ENCODE measurements at places on chromosomes 7 and 10. TPM values are rescaled to one million over a fixed set of nuclear protein-coding genes. Genes with fewer than 3 reads are reported as not detected.

Gene SAP25
- total RNA-seq: 5.8 TPM

Gene TMEM225B
- not detected for total RNA-seq

Gene LIPN
- total RNA-seq: not detected

DNA sequence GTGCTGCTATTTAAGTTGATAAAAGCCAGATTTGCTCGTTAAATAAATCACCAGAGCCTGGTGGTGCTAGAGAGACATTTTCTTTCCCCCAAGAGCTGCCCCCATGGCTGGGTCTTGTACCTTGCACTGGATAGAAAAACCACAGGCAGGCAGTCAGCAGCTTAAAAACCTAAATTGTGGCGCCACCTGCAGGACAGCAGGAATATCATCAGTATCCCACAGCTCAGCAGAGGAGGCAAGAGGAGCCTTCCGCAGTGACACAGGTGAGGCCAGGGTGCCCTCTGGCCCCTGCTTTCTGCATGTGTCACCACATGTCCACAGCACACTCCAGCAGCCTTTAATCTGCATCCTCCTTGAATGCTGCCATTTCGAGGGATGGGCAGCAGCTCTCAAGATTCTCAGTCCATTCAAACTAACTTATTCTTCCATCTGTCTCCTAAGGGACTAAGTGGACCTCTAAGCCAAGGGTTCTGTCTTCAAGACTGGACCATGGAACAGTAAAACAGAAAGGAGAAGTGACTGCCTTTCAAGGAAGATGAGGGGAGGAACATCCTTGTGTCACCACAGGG, 4.5 kb upstream of the PLXNA4 start:
- H3K27ac ChIP-seq: no peak overlapping the region
- peak; percentile 86 for DNase-seq
- H3K36me3 ChIP-seq: no peaks in the 10 kb centered on the region
- peaks cover 26% of the 10 kb centered on the region for H3K27me3 ChIP-seq
- H3K4me1 ChIP-seq: peaks cover 9% of the 10 kb centered on the region

Gene MTG1
- 57.8 TPM for total RNA-seq

DNA sequence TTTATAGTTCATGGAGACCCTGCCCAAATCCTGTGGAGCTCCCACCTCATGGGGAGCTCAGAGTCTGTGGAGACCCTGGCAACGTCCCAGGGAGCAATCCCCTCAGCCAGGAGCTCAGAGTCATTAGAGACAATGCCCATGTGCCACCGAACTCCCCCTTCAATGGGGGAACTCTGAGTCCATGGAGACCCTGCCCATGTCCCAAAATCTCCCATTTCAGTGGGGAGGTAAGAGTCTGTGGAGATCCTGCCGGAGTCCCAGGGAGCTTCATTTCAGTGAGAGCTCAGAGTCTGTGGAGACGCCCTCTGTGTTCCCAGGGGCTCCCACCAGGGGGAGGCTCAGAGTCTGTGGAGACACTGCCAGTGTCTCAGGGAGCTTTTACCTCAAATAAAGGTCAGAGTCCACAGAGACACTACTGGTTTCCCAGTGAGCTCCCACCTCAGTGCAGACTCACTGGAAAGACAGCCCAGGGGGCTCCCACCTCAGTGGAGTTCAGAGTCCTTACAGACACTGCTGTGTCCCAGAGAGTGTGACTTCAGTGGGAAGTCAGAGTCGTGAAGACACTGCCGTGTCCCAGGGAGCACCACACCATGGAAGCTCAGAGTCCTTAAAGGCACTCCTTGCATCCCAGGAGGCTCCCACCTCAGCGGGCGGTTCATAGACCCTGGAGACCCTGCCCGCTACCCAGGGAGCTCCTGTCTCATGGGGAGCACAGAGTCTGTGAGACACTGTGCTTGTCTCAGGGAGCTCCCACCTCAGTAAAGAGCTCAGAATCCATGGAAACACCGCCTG, 5.0 kb downstream of the MYO1G start:
- H3K27ac ChIP-seq: no peak overlapping the region
- H3K27me3 ChIP-seq: no peaks in the 10 kb centered on the region
- no peak overlapping the region for H3K4me3 ChIP-seq
- DNase-seq: no peak
- no peaks in the 10 kb centered on the region for H3K4me1 ChIP-seq

Gene CCT6A
- 272 TPM for total RNA-seq

DNA sequence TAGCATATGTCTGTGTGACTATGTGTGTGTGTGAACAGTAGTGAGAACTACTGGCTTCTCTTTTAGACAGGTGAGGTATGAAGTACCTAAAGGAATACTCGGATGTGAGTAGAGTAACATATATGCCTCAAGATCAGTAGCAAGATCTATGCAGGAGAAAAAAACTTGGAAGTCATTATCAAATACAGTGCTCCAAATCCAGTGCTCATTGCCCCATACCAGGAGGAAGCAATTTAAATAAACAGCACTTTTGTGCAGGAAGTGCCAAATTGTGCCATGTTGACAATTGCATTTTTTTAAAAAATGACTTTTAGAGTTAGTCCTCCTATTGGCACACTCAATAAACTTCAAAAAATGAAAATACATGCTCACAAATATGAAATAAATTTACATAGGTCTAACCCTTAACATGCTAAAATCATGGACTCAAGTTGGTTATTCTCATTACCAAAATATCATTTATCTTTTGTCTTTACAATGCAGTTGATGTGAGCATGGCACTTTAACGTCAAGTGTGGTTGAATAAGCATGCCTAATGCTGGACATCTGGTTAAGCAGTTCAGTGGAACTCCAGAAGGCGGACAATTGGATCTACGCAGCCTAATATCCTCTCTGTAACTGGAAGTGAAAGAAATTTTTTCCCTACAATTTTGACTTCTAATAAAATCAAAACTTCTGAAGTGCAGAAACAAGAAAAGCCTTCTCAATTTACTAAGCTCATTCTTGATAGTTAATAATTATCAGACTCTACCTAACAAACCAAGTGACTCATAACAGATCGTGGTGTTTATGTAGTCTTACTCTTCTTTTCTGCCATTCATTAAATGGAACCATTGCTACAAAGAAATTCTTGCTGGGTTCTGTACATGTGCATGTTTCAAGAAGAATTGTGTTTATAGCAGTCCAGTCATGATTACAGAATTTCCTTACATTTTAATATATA, 195.2 kb downstream of the MDFIC start:
- no peak for DNase-seq

- no peaks in the 10 kb centered on the region for H3K4me1 ChIP-seq
- no peak overlapping the region for H3K27ac ChIP-seq
- H3K27me3 ChIP-seq: no peaks in the 10 kb centered on the region
- H3K4me3 ChIP-seq: no peak overlapping the region
- H3K36me3 ChIP-seq: no peaks in the 10 kb centered on the region
- no peak for DNase-seq
Observed at GRCh38 chr7:150481186-150481920, 30.9 kb downstream of the GIMAP8 start.

Gene HOXA5
- total RNA-seq: not detected

Gene OPN1SW
- total RNA-seq: not detected

- H3K4me1 ChIP-seq: no peaks in the 10 kb centered on the region
- DNase-seq: peak; percentile 82
- peak overlapping the region; percentile 79 for H3K4me3 ChIP-seq
- no peaks in the 10 kb centered on the region for H3K36me3 ChIP-seq
Observed at GRCh38 chr7:99997545-99998137, 17.8 kb upstream of the ZKSCAN1 start.

GRCh38 chr7:69789563-69789962, 191.3 kb downstream of the AUTS2 start:
- H3K4me3 ChIP-seq: no peak overlapping the region
- H3K36me3 ChIP-seq: no peaks in the 10 kb centered on the region
- no peak for DNase-seq
- H3K27ac ChIP-seq: no peak overlapping the region
- H3K4me1 ChIP-seq: no peaks in the 10 kb centered on the region

Gene PAPOLB
- total RNA-seq: 0.11 TPM

DNA sequence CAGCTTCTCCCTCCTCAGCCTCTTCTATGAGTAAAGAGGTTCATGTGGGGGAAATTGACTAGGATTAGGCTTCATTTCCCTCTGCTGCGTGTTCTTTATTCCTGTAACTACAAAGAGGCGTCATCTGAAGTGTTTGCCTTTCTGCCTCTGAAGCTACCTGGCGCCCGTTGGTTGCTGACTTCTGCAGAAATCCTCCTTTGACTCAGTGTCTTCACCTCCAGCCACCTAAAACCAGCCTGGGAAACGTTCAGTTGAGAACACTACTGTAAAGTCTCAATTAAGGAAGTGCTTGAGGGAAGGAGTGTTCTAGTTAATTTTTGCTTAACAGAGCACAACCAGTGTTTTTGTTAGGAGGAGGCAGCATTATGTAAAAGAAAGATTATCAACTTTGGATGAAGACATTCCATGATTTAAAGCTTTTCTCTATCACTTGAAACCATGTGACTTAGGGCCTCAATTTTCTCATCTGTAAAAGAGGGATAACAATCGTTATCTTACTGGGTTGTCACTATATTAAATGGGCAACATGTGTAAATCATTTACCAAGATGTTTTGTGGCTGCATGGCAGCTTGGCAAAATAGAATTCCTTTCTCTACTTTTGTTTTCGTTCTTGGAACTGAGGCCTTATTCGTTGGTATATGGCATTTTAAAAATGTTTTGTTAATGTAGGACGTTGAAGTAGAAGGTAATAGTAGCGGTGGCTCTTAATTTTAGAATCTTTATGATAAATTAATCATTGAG, 642.9 kb downstream of the SDK1 start:
- no peaks in the 10 kb centered on the region for H3K27me3 ChIP-seq
- no peaks in the 10 kb centered on the region for H3K4me1 ChIP-seq
- no peak for DNase-seq
- no peaks in the 10 kb centered on the region for H3K36me3 ChIP-seq
- no peak overlapping the region for H3K4me3 ChIP-seq

Gene VAX1
- total RNA-seq: not detected

GRCh38 chr7:130473289-130473688, 18.6 kb upstream of the MEST start:
- DNase-seq: no peak
- no peak overlapping the region for H3K4me3 ChIP-seq
- no peak overlapping the region for H3K27ac ChIP-seq

GRCh38 chr7:105118612-105119600, 104.9 kb downstream of the KMT2E start:
- H3K27ac ChIP-seq: no peak overlapping the region
- no peak overlapping the region for H3K4me3 ChIP-seq
- no peaks in the 10 kb centered on the region for H3K4me1 ChIP-seq
- no peak for DNase-seq
- H3K36me3 ChIP-seq: peaks cover 19% of the 10 kb centered on the region
- H3K27me3 ChIP-seq: no peaks in the 10 kb centered on the region

GRCh38 chr10:64115908-64116643, 594.9 kb downstream of the REEP3 start:
- no peaks in the 10 kb centered on the region for H3K4me1 ChIP-seq
- H3K27me3 ChIP-seq: no peaks in the 10 kb centered on the region
- no peak overlapping the region for H3K27ac ChIP-seq
- no peak overlapping the region for H3K4me3 ChIP-seq

Gene CFAP69
- total RNA-seq: 3.2 TPM

- H3K27ac ChIP-seq: no peak overlapping the region
- no peaks in the 10 kb centered on the region for H3K36me3 ChIP-seq
- H3K4me3 ChIP-seq: no peak overlapping the region
- no peak for DNase-seq
- H3K27me3 ChIP-seq: no peaks in the 10 kb centered on the region
- H3K4me1 ChIP-seq: no peaks in the 10 kb centered on the region
Observed at GRCh38 chr10:91758303-91759146, 39.7 kb upstream of the TNKS2 start.

Gene RSPH10B
- 0.17 TPM for total RNA-seq

Gene ANTXRL
- total RNA-seq: not detected

Gene ST8SIA6
- total RNA-seq: 1.1 TPM

- DNase-seq: no peak
- no peaks in the 10 kb centered on the region for H3K27me3 ChIP-seq
- no peaks in the 10 kb centered on the region for H3K36me3 ChIP-seq
- no peak overlapping the region for H3K4me3 ChIP-seq
- no peak overlapping the region for H3K27ac ChIP-seq
- peaks cover 15% of the 10 kb centered on the region for H3K4me1 ChIP-seq
Observed at GRCh38 chr7:4242706-4243105, 439.4 kb upstream of the FOXK1 start.

- no peaks in the 10 kb centered on the region for H3K27me3 ChIP-seq
- DNase-seq: no peak
- H3K4me1 ChIP-seq: peaks cover 5% of the 10 kb centered on the region
- no peak overlapping the region for H3K27ac ChIP-seq
- H3K4me3 ChIP-seq: no peak overlapping the region
Observed at GRCh38 chr7:698515-699475, 27.7 kb upstream of the DNAAF5 start.

Gene UTF1
- total RNA-seq: 21.7 TPM

- H3K4me3 ChIP-seq: no peak overlapping the region
- no peaks in the 10 kb centered on the region for H3K4me1 ChIP-seq
- DNase-seq: no peak
- no peak overlapping the region for H3K27ac ChIP-seq
- H3K36me3 ChIP-seq: no peaks in the 10 kb centered on the region
- H3K27me3 ChIP-seq: no peaks in the 10 kb centered on the region
Observed at GRCh38 chr10:17046989-17047388, 82.6 kb downstream of the CUBN start.

Gene ATRNL1
- total RNA-seq: 17.6 TPM

DNA sequence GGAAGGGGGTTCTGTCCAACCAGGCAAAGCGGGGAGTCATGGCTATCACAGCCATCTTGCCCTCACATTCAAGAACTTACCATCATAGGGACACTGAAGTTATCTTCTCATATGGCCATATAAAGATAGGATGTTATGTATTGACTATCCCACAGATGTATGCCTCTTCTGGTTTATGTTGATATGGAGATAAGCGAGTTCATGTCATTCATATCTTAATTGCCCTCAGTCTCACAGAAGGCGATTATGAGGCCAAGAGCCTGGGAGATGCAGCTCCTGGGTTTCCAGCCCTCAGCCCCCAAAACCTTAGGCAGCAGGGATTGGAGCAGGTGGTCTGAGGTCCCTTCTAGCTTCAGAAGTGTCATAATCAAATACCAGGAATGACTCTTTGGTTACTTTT, 8.5 kb upstream of the ANKRD61 start:
- H3K27ac ChIP-seq: no peak overlapping the region
- no peaks in the 10 kb centered on the region for H3K4me1 ChIP-seq
- H3K27me3 ChIP-seq: no peaks in the 10 kb centered on the region
- no peak overlapping the region for H3K4me3 ChIP-seq
- H3K36me3 ChIP-seq: peaks cover 87% of the 10 kb centered on the region

Gene ERVW-1
- not detected for total RNA-seq

- peaks cover 7% of the 10 kb centered on the region for H3K4me1 ChIP-seq
- no peaks in the 10 kb centered on the region for H3K27me3 ChIP-seq
- no peak for DNase-seq
- no peak overlapping the region for H3K4me3 ChIP-seq
- H3K36me3 ChIP-seq: peaks cover 40% of the 10 kb centered on the region
Observed at GRCh38 chr10:125062914-125063230, 97.5 kb downstream of the CTBP2 start.

Gene VPS37D
- total RNA-seq: 3.8 TPM

Gene TMEM213
- total RNA-seq: not detected
